Activated CD4-positive, alpha-beta memory T cell treated with anti-CD3 and anti-CD28 coated beads, Interleukin-2, amount 10 ng/mL, durations not matched to agents 7 days and 5 days (primary cell): ENCODE measurements at places on chromosomes 5 and 9. TPM values are rescaled to one million over a fixed set of nuclear protein-coding genes. Genes with fewer than 3 reads are reported as not detected.

The COL15A1 gene
- 0.30 TPM for total RNA-seq

The MLANA gene
- not detected for total RNA-seq

The SV2C gene
- 0.28 TPM for total RNA-seq

The PDZD2 gene
- not detected for total RNA-seq

The INSYN2B gene
- total RNA-seq, result not detected

The PHF24 gene
- not detected for total RNA-seq

The C5 gene
- 2.1 TPM for total RNA-seq

The DNAI1 gene
- not detected for total RNA-seq

The CTNNAL1 gene
- 13.3 TPM for total RNA-seq

The ODF2 gene
- 54.5 TPM for total RNA-seq

The PURA gene
- total RNA-seq, result 14.7 TPM

The WDR38 gene
- total RNA-seq, result not detected

The SLC34A1 gene
- total RNA-seq, result 1.5 TPM

The POLR3G gene
- total RNA-seq, result 4.2 TPM

The PCDHB2 gene
- total RNA-seq, result 0.20 TPM

The SEMA5A gene
- total RNA-seq, result 1.7 TPM

The GLRA1 gene
- not detected for total RNA-seq

The SLC46A2 gene
- total RNA-seq, result not detected

The DIPK1B gene
- 0.18 TPM for total RNA-seq

The ZMYND19 gene
- total RNA-seq, result 24.0 TPM

The TAS2R1 gene
- total RNA-seq, result not detected

The CDC20B gene
- 0.13 TPM for total RNA-seq

The FGD3 gene
- total RNA-seq, result 104 TPM

The SPINK7 gene
- total RNA-seq, result not detected

The IFNK gene
- total RNA-seq, result not detected

The PCDHB8 gene
- total RNA-seq, result not detected

The CCNI2 gene
- 6.7 TPM for total RNA-seq

The PCDHGA11 gene
- not detected for total RNA-seq

The CCDC180 gene
- total RNA-seq, result 5.1 TPM

The DRD1 gene
- total RNA-seq, result not detected

The ROPN1L gene
- 7.5 TPM for total RNA-seq

The CDKN2A gene
- 23.2 TPM for total RNA-seq
